ENCODE measurements at places on chromosomes 5 and 9.

- DNase-seq, result no peak
Measured at GRCh38 chr5:87722286-87722685, 309.6 kb upstream of the CCNH start.

- DNase-seq, result no peak
Measured at GRCh38 chr5:152181461-152181860, 223.6 kb downstream of the NMUR2 start.

DNA sequence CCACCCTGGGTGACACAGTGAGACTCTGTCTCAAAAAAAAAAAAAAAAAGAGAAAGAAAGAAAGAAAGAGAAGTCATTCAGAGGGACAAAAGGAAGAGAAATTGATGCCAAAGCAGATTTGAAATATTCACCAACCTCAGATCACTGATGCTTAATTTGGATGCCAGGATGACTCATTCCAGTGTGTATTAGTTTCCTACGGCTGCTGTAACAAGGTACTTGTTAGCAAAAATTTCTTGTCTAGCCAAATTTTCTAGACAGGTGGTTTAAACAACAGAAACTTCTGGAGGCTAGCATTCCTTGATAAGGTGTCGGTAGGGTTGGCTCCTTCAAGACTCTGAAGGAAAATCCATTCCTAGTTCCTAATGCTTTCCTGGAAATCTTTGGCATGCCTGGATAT lies 42.1 kb downstream of the POU4F3 start:
- no peak for DNase-seq

DNA sequence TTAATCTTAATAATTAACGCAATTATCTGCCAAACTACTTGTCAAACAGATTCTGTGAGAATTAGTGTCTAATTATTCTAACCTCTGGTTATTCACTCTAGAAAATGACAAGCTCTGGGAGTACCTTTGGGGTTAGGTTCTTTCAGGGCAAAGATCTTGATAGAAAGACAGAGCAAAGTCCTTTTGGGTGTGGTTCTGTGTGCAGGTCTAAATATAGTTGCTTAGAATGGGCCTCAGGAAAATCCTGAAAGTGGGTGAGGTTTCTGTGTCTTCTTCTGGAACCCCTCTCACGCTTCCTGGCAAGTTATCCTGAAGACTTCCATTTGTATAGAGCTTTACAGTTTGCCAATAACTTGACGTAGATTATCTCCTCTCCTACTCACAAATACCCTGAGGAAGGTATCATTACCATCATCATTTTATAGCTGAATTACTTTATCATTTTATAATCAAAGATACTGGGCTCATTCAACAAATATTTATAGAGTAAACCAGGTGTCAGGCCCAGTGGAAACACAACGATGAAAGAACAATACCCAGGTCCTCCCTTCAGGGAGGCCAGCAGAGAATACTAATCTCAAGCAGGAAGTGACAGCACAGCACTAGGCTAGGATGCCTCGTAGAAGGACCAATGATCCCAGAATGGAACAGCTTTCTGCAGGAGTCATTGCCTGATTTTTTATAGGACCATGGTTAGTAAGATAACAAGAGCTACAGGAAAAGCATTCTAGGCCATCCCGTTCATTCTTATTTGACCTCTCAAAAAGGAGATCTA lies 27.6 kb upstream of the LHFPL2 start:
- DNase-seq, result no peak

GRCh38 chr5:56003679-56004078 lies 8.9 kb upstream of the IL6ST start:
- no peak for DNase-seq

DNA sequence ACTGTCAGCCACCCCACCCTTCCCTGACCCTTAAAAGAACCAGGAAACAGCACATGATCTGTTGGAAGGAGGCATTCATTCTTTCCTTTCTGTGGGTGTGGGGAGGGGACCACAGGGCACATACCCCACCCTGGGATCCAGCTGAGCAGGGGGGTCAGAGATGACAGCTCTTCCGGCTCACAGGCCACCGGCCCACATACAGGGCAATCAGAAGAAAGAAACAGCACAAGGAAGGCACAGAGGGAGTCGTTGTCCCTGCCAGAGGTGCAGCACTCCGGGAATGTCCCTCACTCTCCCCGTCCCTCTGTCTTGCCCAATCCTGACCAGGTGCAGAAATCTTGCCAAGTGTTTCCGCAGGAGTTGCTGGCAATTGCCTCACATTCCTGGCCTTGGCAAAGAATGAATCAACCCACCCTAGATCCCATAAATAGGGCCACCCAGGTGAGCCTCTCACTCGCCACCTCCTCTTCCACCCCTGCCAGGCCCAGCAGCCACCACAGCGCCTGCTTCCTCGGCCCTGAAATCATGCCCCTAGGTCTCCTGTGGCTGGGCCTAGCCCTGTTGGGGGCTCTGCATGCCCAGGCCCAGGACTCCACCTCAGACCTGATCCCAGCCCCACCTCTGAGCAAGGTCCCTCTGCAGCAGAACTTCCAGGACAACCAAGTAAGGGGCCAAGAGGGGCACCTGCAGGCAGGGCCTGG lies at the start of gene LCN2:
Gene LCN2 (plus strand): TSS at position 453 of the 701 bp plus-strand sequence. CDS start 73 bp downstream, at position 526.
- DNase-seq, result no peak

- no peak for DNase-seq
Measured at GRCh38 chr9:6739218-6739617, 18.6 kb upstream of the KDM4C start.

GRCh38 chr5:28448791-28449190 lies 1410.4 kb upstream of the CDH9 start:
- no peak for DNase-seq

- DNase-seq, result no peak
Measured at GRCh38 chr9:113665756-113666155, 202.2 kb downstream of the RGS3 start.

Measured in stimulated activated CD8-positive, alpha-beta memory T cell treated with anti-CD3 and anti-CD28 coated beads, Interleukin-4, amount 100 ng/mL, for 4 hours (primary cell).